ENCODE measurements at places on chromosomes 12 and 14.

- no peak for DNase-seq
Observed at GRCh38 chr12:6148061-6148460, 23.6 kb upstream of the VWF start.

- no peak for DNase-seq
Observed at GRCh38 chr12:7361265-7361664, 57.4 kb downstream of the ACSM4 start.

DNA sequence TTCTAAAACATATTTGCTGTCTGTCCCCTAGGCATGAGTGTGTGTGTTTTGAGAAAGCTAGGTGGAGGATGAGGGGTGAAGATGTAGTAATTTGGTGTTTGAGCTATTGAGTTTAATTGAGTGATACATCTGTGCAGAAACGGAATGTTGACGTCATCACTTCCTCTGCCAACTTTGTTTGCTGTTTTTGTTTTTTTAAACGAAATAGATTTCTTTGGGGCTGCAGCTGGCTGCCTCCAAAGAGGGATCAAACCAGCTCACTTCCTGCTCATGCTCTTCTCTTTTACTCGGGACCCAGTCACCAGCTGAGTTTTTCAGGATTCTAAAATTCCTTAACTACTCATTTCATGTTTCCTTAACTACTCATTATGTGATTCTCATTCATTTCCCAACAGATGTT lies 19.5 kb upstream of the CRACR2A start:
- no peak for DNase-seq

DNA sequence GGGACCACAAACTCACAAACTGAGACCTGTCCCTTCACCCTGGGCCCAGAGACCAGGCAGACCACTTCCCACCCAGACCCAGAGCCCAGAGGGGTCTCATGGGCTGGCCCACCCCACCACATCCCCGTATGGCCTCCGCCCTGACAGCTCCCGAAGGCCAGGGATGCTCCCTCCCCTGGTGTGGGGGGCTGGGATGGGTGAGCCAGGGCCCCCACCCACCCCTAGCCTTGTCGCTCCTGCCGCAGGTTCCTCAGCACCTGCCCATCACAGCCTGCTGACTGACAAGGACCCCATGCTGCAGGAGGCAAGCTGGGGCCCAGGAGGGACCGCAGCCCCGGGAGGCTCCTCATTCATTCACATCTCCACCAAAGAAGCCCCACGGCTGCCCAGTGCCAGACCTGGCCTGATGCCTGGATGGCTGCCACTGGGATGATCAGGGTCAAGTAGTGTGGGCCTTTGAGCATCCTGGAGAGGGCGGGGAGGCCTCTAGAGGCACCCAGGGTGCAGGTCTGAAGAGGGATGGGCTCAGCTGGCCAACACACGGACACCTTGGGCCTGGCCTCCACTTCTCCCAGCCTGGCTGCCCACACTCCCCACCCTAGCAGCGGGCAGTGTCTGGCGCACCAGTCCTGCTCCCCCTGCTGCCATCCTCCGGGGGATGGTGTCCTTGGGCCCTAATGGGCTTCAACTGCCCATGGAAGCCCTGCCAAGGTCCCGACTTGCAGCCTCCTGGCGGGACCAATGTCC lies 24.7 kb upstream of the GPR132 start:
- no peak for DNase-seq

GRCh38 chr12:130530429-130530828 lies 185.7 kb downstream of the RIMBP2 start:
- DNase-seq: no peak

- no peak for DNase-seq
Observed at GRCh38 chr12:131061041-131061806, 107.5 kb downstream of the ADGRD1 start.

- DNase-seq: no peak
Observed at GRCh38 chr14:65210118-65210821, 108.0 kb upstream of the MAX start.

DNA sequence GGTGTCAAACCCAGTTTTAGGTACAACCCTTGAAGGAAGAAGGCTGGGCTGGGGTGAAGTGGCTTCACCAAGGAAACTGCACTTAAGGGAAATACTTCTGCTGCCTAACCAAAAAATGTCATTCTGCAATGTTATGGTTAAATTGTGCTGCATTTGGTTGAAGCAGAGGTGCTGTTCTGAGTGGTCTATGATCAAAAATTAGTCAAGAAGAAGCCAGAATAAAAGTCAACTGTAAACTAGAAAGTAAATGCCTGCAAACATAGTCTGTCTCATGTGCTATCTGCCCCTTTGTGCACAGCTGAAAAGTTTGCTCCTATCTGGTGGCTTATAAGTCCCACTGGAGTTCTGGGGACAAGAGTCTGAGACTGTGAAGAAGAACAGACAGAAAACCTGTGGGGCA lies 158.8 kb downstream of the C12orf42 start:
- DNase-seq: no peak

DNA sequence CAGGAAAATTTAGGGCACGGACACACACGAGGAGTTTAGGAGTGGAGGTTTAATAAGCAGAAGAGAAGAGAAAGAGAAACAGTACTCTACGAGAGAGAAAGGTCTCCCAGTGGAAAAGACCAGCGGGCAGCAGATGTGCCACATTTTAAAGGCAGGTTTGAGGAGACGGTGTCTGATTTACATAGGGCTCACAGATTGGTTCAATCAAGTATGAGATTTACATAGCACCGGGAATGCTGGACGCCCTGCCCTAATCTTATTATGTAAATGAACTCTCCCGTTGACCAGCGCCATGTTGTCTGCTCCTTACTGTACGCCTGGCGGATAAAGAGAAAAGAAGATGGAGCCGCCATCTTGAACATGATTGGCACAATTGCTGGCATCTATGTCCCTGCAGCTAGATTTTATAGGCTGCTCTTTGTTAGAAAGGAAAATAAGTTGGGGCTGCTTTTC lies 17.9 kb downstream of the NFKBIA start:
- no peak for DNase-seq

DNA sequence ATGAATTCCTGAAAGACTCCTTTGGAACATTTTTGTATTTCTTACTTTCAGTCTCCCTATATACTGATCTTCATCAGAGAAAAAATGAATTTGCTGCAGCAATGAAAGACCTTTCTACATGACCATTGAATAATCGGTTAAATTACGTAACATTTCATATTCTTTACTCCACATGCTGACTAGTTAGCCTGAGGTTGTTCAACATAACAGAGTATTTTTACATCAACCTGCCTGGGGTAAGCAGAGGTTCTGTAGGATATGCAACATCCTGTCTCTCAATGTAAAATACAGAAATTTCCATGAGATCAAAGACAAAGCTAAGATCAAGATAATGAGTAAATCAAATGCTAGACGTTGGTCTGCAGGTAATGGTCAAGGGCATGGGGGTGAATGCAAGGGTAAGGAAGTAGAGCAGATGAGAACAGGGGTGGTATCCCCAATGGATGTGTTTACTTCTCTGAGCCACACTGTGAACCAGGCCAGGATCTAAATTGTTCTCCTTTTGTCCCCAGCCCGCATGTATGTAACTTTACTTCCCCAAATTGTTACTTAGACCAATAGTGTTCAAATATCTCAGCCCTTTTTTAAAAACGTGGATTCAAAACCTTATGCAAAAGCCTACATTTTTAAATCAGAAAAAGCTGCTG lies 45.4 kb downstream of the DUSP6 start:
- DNase-seq: no peak

DNA sequence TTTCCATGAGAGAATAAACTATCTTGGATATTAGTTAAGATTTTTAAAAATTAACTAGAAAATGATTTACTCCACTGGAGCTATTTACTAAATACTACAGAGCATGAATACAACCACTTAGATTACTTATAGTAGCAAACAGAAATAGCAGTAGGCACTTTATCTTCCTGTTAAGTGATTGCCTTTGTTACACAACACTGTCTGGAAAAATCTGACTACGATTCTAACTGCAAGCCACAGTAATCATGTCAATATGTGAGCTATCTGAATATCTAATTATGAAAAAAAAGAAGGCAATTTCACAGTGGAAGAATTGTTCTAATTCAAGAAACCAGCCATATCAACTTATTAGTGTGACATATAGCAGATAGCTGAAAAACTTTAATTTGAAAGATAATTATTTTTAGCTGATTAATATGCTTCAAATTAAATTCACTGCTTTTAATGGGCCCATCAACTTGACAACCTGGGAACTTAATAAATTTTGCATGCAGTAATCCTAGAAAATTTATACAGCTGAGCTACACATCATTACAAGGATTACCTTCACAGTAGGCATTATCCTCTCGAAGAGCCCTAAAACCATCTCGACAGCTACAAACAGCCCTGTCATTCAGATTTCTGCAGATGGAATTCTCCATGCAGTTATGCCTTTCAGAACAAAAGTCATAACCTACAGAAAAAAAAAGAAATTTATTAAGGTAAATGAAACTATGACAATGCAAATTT lies 172.8 kb downstream of the NELL2 start:
- no peak for DNase-seq

- no peak for DNase-seq
Observed at GRCh38 chr12:48379794-48380193, 29.1 kb upstream of the ZNF641 start.

DNA sequence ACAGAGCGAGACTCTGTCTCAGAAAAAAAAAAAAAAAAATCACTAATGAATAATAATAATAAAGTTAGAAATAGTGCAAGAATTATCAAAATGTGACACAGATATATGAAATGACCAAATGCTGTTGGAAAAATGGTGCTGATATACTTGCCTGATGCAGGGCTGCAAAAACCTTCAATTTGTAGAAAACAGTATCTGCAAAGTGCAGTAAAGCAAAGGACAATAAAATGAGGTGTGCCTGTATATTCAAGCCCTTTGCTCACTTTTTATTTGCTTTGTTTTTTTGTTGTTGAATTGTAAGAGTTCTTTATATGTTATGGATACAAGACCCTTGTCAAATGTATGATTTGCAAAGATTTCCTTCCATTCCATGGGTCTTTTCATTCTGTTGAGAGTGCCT lies 9.0 kb upstream of the PAPOLA start:
- DNase-seq: no peak

GRCh38 chr12:111361717-111362576 lies 6.9 kb downstream of the PHETA1 start:
- no peak for DNase-seq

DNA sequence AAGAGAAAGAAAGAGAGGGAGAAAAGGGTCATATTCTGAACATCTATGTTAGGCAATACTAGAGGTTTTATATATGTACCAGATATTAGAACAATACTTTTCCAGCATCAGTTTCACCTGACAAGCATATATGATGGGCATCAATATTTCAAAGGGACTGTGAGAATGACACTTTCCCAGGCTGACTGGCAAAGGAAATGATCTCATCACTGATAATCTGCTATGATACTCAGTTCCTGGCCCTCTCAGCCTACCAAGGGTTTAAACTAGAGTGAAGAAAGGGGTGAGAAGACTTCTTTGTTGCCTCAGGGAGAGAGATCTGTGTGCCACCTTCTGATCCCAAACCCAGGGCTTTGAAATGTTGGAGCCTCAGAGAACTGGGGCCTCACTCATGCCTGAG lies 183.5 kb downstream of the TTC8 start:
- DNase-seq: no peak

GRCh38 chr12:56941299-56942017 lies 7.2 kb upstream of the SDR9C7 start:
- no peak for DNase-seq

DNA sequence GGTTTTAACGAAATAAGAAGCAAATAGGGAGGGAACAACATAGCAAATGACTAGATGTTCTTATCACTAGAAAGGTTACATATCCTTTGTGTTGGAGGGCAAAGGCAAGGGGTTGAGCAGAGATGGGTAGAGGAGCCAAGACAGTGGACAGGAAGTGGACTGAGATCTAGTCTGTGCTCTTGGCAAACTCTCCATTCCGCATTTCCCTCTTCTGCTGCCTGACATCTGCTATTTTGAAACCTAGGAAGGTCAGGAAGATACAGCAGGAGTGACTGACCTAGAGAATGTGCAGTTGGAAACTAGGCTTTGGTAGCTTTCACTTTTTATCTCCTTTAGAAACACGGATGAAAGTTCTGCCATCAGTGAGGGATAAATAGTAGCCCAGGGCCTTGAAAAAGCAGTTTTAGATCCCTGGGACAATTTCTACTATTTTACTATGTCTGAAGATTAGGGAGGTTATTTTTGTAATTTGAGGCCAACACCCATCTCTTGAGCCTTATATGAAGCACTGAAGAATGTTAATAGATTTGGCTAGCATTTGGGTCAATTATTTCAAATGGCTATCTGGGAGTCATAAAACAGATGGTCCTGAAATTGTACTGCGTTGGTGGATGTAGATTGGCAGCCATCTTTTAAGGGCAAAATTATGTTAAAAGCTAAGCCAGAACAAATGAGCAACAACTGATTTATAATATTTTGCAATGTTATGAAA lies 410.3 kb downstream of the PCNX1 start:
- DNase-seq: no peak

DNA sequence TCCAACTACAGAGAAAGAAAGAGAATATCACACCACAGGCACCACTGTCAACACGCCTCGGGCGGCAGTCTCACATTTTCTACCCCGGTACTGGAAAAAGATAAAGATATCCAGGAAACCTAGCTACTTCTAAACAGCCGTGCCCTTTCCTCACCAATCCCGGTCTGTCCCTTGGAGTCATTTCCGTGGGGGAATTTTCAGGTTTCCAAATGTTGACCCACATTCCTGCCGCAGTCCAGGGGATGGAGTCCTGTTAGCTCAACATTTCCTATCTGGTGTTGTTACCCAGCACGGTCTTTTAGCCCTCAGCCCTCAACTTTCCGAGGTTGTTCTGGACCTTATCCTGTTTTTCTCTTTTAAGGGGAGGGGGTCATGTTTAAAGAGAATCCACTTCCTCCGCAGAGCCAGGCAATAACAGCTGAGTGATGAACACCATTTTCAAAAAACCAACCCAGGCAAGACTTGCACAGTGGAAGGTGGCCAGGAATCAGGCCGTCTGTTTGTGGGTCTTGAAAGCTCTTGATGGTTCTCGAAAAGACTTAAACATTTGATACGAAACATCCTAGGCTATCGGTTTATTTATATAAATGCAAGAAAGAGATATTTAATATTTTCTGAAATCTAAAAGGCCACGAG lies 4.6 kb downstream of the SSH1 start:
- no peak for DNase-seq

- no peak for DNase-seq
Observed at GRCh38 chr14:56515739-56516138, 63.9 kb upstream of the TMEM260 start.

DNA sequence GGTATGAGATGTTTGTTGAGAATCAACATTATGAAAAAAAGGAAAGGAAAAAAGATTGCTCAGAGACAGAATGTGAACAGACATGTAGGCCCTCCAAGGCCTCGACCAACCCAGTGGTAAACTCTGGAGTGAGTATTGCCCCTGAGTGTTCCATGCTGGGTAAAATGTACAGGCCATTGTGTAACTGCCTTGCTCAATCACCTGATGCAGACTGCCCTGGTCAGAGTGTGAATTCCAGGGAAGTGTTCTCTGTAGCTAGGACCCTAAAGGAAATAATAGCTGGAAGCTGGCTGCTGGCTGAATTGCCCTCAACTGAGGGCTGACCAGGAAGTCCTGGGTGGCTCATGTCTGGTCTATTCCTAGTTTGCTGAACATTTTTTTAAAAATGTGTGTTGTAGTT lies 1081.4 kb upstream of the LRFN5 start:
- no peak for DNase-seq

- no peak for DNase-seq
Observed at GRCh38 chr12:44000309-44000952, 164.6 kb downstream of the TMEM117 start.
